Activated naive CD4-positive, alpha-beta T cell treated with anti-CD3 and anti-CD28 coated beads, Interleukin-2, amount 50 U/mL, for 72 hours (primary cell): ENCODE measurements at places on chromosomes 1 and 21.

DNA sequence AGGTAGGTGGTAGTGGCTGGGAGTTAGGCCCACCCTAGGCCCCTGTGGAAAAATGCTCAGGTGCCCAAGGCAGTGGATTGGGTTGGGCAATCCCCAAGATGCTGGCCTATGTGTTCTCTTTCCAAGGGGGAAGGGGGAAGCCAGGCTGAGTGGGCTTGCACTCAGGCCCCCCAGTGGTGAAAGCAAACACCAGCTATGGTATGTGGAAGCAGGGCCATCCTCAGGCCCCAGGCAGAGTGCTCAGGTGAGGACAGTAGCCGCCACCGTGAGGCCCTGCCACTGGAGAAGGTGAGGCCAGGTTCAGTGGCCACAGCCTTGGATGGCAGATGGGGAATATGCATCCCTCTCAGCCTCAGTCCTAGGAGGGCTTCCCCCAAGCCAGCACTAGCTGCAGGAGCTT is 11.8 kb downstream of the LY9 start:
- DNase-seq, result no peak

GRCh38 chr1:117685936-117686806 is 80.3 kb downstream of the TENT5C start:
- no peak for DNase-seq

DNA sequence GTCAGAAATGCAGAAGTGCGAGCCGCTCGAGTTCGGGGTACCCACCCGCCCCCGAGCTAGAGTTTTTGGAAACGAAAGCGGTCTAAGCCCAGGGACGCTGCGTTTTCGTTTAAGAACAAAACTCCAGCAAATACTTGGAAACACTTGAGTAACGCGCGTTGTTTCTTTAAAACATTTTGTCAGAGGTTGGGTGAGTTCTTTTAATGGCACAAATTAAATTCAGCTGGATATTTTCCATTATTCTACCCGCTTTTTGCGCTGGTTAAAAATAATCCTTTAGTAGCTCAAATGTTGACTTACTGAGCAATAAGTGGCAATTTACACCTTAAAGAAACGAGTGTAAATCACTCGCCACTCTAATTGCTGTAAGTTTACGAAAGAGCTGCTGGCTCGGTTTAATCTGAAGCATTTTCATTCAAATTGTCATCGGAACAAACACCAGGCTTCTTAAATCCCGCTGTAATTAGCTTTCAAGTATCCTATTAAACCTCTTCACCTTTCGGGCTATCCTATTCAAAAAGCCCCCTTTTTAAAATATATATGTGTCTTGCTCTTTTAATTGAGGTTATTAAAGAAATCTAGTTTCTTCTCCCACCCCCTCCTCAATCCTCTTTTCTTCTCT is 1.5 kb downstream of the LHX8 start:
- DNase-seq, result no peak

DNA sequence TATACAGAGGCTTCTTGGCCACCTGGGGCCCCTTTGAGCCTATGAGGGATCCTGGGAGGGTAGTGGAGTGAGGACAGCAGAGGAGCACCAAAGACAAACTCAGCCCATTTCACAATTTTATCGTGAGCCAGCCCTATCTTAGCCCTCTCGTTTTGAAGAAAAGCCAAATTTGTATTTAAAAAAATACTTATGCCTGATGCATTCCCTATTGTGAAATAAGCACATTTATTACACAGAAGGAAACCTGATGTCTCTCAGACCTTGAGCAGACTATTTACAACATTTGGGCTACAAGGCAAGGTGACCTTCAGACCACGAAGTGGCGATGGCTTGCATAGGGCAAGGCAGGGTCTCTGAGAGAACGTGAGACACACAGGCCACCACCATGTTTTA is 41.3 kb upstream of the H6PD start:
- no peak for DNase-seq

- DNase-seq, result no peak
Measured at GRCh38 chr21:27493542-27493941, 526.7 kb upstream of the ADAMTS5 start.

- DNase-seq, result no peak
Measured at GRCh38 chr1:152165286-152166077, 6.5 kb upstream of the RPTN start.
